ENCODE measurements at places on chromosomes 4 and X. TPM values are rescaled to one million over a fixed set of nuclear protein-coding genes. Genes with fewer than 3 reads are reported as not detected.
A peak's percentile ranks its signal among the peaks of the same experiment; 100 is the strongest.

DNA sequence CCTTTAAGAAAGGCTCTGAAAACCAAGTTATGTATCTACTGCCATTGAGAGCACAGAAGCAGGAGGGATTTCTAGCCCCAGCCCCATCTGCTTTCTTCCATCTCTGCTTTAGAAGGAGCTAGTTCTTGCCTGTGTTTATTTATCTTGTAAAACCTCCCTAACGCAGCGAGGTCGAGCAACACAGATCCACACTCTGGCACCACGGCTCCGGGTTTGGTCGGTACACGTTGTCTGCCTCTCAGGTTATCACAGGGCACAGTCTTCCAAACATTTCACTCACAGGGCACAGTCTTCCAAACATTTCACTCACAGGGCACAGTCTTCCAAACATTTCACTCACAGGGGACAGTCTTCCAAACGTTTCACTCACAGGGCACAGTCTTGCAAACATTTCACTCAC, 69.7 kb upstream of the TLR3 start:
- DNase-seq, result no peak

DNA sequence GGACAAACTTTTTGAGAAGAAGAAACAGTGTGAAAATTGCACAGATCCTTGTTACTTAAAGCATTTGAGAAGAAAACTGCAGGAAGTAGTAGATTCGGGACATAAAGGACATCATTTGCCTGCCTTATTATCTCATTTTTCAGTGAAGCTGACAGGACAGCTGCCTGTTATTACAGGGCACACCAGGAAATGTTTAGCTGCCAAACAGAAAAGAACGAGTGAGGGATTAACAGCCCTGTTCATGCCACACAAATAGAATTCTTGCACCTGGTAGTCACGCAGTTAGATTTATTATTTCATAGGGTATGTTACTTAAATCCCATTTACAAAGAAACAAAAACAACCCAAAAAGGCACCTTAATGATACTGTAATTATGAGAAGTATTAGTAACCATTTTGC, 100.6 kb downstream of the CHIC2 start:
- DNase-seq, result no peak

DNA sequence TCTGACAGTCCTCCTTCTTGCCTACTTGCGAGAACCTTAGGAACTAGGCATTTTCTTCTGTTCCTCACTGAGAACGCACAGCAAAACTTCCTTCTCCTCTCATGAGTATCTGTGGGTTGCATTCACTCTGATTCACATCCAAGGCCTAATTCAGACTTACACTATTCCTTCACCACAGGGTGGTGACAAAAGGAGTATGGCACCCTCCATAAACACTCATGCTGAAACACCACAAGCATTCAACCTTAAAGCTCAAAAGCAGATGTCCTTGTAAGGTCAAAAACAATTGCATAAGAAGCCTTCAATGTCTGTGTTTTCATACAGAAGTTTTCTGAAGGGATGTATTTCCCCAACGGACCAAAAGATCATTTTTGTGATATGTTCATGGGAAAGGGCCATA, 147.3 kb downstream of the CORIN start:
- no peak for DNase-seq

The ARHGAP4 gene
- total RNA-seq, result 160 TPM

DNA sequence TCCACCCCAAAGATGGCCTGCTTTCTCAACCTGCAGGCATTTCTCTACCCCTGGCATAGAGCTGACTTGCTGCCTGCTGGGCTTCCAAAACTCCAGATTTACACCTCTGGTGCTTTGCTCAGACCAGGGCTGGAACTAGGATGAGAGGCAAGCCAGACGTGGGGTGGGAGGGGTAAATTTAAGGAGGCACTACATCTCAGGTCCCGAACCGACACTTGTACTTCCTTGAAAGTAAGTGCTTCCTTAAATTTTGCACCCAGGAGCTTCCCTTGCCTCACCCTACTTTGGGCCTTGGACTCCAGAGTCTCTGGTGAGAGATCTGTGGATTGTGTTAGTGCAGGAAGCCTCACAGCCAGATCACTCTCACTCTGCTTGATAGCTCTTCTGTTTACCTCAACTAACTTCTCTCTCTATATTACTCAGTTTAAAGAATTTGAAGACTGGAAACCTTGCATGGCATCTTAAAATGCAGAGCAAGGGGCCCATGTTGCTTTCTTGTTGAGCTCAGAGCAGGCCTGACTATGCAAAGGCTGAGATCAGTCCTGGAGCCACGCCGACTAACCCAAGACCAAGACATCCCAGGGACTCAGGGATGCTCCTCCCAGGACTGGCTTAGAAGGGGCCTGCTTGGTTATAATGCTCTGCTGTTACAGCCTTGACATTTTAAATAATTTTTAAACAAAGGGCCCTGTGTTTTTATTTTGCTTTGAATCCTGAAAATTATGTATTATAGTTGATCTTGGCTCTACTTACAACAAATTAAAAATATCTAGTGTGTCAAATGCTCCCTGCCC, 145.0 kb upstream of the LEF1 start:
- DNase-seq, result peak; percentile 11

GRCh38 chrX:136710325-136710951, 62.5 kb downstream of the CD40LG start:
- peak; percentile 41 for DNase-seq

DNA sequence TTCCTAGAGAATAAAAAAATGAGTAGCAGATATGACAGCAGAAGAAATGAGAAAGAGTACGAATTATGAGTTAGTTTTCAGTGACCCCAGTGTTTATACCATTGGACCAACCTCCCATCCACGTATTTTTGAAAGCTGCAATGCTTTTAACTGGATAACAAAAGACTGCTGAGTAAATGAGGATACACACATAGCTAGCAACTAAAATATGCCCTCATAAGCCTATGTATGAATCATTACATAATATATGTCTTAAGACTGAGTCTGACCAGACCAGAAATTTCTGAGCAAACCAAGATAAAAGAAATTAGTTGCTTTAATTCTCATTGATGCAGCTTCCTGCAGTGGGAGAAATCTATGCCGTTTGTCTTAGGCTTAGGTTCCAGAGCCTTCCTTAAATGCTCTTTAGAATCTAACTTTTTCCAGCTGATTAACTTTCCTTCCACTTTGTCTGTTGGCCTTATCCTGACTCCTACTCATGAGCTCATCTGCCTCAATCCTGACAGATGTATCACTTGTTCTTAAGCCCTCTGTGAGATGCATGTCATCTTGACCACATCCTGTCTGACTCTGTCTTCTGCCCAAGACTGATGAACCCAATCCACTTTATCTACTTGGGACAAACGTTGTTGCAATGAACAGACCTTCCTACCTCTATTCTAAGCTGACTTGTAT, 301.4 kb upstream of the AADAT start:
- no peak for DNase-seq

DNA sequence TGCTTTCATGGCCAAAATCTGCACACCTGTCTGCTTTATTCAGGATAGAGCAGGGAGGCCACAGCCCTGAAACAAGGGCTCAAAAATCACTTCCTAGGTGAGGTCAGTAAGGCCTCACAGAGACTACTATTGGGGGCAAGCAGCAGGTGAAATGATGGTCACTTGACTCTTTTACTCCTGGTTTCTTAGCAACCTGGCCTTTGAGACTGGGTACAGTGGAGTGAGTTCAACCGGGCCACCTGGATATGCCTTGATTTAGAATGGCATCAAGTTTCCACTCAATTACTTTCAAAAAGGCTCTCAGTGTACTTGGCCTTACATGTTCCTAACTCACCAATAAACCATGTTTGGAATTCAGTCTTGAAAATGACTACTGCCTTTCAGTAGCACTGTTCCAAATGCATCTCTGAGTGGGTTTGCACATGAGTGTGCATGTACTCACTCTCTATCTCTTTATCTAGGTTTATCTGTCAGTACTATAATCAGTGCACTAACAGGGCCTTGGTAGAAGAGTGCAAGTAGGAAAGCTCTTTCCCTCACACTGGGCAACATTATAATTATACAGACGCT, 388.2 kb downstream of the OPHN1 start:
- DNase-seq, result no peak

The HS3ST1 gene
- total RNA-seq, result not detected

The PNCK gene
- not detected for total RNA-seq

DNA sequence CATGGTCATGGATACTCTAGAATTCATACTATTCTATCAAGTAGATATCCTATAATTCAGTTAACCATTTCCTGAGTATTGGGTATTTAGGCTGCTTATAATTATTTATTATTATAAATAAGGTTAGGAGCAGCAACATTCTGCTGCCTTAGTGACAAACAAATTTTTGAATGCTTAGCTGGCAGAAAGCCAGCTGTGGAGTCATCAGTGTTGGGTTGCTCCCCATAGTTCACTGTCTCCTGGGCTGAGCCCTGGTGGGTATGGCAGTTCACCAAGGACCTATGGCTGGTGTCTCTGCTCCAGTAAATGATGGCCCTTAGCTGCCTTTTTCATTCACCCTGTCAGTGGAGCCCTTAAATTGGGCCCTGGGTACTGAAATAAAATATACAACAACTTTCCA, 61.8 kb downstream of the SMARCA5 start:
- DNase-seq, result no peak

DNA sequence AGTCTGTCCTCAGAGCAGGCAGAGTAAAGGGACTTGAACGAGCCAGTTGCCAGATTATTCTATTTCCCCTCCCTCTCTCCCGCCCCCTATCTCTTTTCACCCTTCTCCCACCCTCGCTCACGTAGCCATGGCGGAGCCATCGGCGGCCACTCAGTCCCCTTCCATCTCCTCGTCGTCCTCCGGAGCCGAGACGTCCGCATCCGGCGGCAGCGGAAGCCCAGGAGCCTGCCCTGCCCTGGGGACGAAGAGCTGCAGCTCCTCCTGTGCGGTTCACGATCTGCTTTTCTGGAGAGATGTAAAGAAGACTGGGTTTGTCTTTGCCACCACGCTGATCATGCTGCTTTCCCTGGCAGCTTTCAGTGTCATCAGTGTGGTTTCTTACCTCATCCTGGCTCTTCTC, 106.2 kb upstream of the SMAD1 start:
- DNase-seq, result no peak

GRCh38 chr4:4893721-4894120, 34.3 kb downstream of the MSX1 start:
- DNase-seq, result no peak

DNA sequence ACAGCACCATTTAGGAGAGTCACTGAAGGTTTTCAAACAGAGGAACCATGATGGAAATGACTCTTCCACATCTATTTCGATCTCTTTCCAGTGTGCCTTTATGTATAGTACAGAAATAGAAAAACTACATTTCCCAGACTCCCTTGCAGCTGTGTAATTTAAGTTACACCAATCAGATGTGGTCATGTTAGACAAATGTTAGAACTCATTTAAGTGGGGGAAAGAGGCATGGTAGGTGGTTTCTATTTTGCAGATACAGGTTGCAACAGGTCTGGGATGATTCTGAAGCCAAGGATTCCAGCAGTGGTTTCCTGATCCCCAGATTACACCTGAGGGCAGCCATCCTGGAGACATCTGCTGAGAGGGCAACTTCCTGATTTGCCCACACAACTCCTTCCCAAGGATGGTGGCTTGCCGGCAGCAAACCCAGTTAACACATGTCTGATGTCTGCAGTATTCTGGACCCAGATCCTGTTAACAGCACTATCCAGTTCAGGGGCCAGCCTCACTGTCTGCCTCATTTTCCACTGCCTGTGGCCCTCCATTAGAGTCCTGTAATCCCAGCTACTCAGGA, 38.7 kb upstream of the PDK3 start:
- DNase-seq, result no peak

The SLC6A14 gene
- total RNA-seq, result not detected

The DUSP9 gene
- 0.12 TPM for total RNA-seq

GRCh38 chrX:132876523-132877338, 81.7 kb downstream of the HS6ST2 start:
- DNase-seq, result no peak

DNA sequence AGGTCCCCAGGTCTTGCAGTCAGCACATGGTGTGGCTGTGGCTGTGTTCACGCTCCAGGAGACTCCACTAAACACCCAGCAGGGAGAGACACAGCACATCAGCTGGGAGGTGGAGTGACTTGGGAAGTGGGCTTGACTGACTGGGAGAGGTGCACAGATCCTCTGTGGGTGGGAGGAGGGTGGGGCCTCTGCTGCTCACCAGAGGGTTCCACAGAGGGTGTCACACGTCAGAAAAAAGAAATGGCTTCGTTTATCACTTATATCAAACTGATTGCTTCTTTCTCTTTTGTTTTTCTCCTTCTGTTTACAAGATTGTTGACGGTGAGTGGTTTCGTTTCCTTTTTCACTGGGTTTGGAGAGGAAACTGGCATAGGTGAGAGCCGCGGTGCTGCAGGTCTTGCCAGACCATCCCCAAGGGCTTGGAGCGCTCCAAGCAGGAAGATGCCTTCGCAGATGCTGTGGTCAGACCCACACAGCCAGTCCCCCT, 24.8 kb upstream of the FAM193A start:
- DNase-seq, result no peak

GRCh38 chr4:86536151-86536550, 58.0 kb upstream of the PTPN13 start:
- DNase-seq, result no peak

The OCIAD2 gene
- total RNA-seq, result 71.6 TPM

The PARM1 gene
- not detected for total RNA-seq

Measured in activated CD4-positive, alpha-beta memory T cell treated with anti-CD3 and anti-CD28 coated beads for 36 hours (primary cell).